ENCODE measurements at places on chromosomes 7 and 10.

DNA sequence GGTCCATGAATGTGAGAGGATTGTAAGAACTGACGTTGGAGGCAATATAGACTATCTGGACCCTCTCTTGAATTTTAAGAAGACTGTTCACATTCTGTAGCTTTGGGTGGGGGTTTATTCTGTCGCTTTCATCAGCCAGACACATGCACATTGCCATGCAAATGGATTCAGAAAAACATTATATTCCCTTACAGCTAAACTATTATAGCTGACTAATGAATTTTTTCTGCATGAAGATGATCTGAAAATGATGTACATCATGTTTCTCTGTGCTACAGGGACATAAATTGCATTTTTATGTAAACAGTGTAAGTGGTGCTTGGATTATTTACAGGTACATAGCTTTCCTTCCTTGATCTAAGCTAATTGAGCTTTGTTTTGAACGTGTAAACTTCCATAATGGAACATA, 1.5 kb downstream of the MET start:
- H3K27me3 ChIP-seq, result no peaks in the 10 kb centered on the region
- H3K4me1 ChIP-seq, result peaks cover 6% of the 10 kb centered on the region
- no peak overlapping the region for H3K4me3 ChIP-seq
- H3K36me3 ChIP-seq, result no peaks in the 10 kb centered on the region
- H3K27ac ChIP-seq, result no peak overlapping the region
- DNase-seq, result no peak

- no peaks in the 10 kb centered on the region for H3K36me3 ChIP-seq
- no peak overlapping the region for H3K4me3 ChIP-seq
- DNase-seq, result no peak
- no peaks in the 10 kb centered on the region for H3K4me1 ChIP-seq
Observed at GRCh38 chr10:42475168-42476098, 162.9 kb downstream of the ZNF33B start.

DNA sequence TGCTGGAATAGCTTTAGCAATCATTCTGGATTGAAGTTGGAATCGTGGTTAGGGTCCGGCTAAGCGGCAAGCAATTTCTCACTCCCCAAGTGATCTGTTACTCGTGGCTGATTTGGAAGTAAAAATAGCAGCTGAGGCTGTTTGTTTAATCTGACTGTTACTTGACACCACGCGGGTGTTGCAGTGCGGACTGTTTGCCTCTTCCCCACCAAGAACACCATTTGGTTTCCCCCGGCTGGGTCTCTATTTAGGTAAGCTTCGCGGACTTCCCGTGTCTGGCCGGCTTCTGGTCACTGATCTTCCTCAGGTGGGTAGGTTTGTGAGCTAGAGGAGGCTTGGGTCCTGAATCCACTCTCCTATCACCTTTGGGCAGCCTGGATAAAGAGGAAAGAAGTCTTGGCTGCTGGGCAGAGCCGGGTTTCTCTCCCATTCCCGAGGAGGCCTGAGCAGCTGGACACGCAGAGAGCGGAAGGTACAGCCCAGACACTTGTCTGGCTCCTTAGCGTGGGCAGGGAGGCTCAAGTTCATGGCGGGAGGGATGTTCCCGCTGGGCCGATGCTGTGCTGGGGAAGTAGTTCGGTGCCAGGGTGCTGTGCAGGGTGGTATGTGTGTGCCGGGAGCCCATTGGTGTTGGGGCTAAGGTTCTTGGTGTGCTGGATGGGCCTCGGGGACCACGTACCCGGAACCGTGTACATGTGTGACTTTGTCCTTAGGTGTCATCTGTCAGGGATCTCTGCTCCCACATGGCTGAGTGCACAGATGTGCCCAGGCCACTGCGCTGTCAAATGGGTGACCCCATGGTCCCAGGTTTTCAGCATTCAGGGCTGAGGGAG, at the start of gene C10orf71:
Gene C10orf71, plus strand, starts transcription at position 188 of the 833 bp plus-strand sequence. CDS start 23,376 bp downstream, outside the sequence.
- DNase-seq, result no peak
- no peaks in the 10 kb centered on the region for H3K36me3 ChIP-seq
- H3K4me1 ChIP-seq, result no peaks in the 10 kb centered on the region
- H3K4me3 ChIP-seq, result no peak within 1 kb of the TSS

- H3K27me3 ChIP-seq, result no peaks in the 10 kb centered on the region
- peak overlapping the region; percentile 85 for H3K27ac ChIP-seq
Observed at GRCh38 chr7:8190119-8190895, 71.7 kb downstream of the ICA1 start.

DNA sequence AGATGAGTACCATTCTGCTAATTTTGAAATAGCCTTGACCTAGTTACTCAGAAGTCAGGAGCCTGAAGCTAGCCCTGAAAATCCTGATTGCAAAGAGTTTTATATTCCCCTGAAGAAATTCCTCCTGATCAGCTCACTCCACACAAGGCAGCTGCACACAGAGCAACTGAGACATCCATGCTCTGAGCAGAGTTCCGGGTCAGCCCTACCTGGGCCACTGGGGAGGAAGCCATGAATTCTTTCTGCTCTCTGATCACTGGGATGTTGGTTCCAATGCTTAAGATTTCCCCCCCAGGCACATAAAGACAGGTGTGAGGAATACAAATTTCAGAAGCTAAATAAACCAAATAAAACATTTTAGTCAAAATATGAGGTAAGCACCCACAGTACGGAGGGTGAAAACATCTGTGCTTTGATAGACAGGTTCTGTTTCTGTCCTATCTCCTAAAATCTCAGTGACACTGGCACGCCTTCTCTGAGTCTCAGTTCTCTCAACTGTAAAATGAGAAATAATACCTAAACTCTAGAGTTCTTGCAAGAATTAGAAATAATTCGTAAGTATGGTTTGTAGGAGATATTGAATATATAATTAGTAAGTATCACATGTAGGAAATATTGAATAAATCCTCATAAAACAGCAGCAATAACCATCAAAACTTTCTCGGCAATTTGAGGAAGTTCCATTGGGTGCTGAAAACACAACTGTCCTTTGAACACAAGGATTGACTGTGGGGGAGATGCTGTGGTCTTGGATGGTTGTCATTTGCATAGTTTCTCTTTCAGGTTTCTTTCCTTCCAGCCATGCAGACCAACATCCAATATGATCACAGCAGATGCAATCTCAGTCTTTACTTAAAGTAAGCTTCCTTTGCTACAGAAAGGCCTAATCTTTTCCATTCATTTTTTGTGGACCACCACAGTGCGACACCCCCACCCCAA, 133.0 kb upstream of the TNS3 start:
- H3K27ac ChIP-seq, result no peak overlapping the region
- H3K27me3 ChIP-seq, result no peaks in the 10 kb centered on the region
- H3K36me3 ChIP-seq, result no peaks in the 10 kb centered on the region
- H3K4me3 ChIP-seq, result no peak overlapping the region

GRCh38 chr7:65809259-65809981, 63.5 kb upstream of the VKORC1L1 start:
- H3K36me3 ChIP-seq, result no peaks in the 10 kb centered on the region
- H3K27ac ChIP-seq, result no peak overlapping the region
- H3K4me3 ChIP-seq, result no peak overlapping the region
- DNase-seq, result no peak
- H3K4me1 ChIP-seq, result peaks cover 3% of the 10 kb centered on the region
